ENCODE measurements at places on chromosomes 13 and 19.

- no peak for DNase-seq
Observed at GRCh38 chr19:2411709-2412108, 15.7 kb downstream of the TIMM13 start.

GRCh38 chr19:51901860-51902259 lies 3.0 kb downstream of the ZNF649 start:
- no peak for DNase-seq

DNA sequence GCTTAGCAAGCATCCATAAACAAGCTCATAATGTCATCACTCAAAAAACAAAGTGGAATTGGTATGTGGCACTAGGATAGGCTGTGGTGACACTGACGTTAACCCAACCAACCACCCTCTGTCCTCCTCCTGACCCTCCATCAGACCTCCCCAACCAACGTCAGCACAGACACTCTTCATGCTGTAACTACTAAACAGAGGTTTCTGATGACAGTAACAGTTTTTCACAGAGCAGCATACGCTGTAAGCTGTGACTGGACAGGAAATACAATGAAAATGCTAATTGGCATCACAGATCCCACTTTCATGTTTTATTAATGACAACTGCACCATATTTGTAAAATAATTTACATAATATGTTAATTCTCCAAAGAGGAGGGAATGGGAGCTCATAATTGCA lies 238.0 kb downstream of the IRS2 start:
- DNase-seq = no peak

DNA sequence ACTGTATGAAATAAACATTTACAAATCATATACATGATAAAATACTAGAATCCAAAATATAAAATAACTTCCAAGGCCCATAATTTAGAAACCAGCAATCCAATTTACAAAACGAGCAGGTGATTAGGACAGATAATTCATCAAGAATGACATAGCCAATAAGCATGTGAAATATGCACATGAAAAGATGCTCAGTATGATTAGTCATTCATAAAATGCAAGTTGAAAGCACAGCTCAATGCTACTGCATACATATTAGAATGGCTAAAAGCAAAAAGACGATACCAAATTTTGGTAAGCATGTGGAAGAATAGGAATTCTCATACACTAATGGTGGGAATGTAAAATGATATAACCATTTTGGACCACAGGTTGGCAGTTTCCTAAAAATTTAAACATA lies 837.2 kb upstream of the MIR17HG start:
- no peak for DNase-seq

DNA sequence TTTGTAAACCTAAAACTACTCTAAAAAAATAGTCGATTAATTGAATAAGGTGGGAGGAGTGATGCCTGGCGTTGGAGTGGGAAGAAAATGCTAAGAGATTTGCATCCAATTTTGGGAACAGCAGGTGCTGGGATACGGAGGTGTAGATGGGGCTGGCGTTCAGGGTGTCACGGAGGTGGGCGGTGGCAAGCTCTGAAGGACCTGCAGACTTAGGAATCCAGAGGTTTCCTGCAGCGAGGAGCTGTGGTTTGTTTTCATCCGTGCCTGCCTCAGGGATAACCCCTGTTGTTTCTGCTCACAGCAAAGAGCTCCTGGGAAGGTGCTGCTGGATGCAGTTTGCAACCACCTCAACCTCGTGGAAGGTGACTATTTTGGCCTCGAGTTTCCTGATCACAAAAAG lies 166.4 kb upstream of the RNF113B start:
- DNase-seq = no peak

GRCh38 chr13:45296259-45296658 lies 44.7 kb downstream of the TPT1 start:
- DNase-seq = no peak

- peak; percentile 66 for DNase-seq
Observed at GRCh38 chr13:29474991-29475390, 120.5 kb downstream of the SLC7A1 start.

- no peak for DNase-seq
Observed at GRCh38 chr19:53915000-53915399, 5.9 kb downstream of the CACNG7 start.

GRCh38 chr13:79534596-79534995 lies 53.6 kb downstream of the NDFIP2 start:
- no peak for DNase-seq

DNA sequence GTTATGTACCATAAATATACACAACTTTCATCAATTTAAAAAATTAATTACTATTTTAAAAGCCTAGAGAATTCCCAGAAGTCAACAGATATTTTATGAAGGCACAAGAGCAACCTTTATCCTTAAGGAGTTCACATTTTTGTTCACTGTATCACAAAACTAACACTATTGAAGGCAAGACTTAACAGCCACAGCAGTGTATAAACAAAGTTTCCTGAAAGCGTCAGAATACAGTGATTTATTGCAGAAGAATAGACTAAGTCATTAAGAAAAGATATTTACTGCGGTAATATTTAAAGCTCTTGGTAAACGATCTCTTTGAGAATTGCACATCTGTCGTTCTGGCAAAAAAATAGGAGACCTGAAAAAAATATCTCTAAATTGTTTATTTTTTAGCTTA lies 419.3 kb upstream of the NBEA start:
- DNase-seq = no peak

DNA sequence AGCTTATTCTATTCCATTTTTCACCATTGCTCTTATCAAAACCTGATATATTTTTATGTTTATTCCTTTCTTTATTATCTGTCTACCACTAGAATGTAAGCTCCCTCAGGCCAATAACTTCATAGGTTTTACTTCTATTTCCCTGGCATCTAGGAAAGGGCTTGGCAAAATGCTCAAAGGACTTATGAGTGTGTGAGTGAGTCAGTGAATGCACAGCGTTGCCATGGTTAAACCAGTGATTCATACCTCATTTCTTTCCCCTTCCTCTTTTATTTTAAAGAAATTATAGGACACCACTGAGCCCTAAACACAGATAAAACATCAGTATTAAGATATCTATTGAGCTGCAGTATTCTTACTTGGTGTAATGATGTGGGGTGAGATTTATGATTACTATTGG lies 162.1 kb downstream of the GPC6 start:
- DNase-seq = no peak

DNA sequence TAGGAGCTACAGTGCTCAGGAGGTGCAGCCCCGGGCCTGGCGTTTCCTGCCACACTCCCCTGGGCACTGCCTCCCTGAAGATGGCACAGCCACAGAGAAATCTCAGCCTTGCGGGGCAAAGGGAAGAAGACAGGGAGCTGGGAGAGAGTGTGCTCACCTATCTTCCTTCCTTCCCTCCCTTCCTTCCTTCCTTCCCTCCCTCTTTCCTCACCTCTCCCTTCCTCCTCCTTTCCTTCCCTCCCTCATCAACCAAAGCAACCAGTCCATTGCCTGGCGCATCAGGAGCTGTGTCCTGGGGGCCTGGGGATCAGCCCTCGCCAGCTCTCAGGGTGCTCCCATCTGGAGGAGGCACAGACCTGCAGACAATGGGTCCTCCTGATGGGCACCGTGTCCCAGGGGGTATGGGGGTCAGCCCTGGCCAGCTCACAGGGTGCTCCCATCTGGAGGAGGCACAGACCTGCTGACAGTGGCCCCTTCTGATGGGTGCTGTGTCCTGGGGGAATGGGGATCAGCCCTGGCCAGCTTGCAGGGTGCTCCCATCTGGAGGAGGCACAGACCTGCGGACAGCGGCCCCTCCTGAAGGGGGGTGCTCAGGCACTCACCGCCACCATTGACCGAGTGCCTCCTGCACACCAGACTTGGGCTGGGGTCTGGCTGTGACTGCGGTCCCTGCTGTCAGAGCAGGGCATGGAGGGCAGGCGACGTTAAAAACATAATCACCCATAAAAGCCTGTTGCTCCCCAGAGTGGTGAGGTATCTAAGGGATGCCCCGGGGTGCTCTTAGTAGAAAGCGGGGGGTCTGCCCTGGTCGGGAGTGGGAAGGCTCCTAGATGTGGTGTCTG lies 120.2 kb downstream of the URI1 start:
- DNase-seq = no peak

GRCh38 chr13:90868321-90868920 lies 479.1 kb upstream of the MIR17HG start:
- peak; percentile 5 for DNase-seq

DNA sequence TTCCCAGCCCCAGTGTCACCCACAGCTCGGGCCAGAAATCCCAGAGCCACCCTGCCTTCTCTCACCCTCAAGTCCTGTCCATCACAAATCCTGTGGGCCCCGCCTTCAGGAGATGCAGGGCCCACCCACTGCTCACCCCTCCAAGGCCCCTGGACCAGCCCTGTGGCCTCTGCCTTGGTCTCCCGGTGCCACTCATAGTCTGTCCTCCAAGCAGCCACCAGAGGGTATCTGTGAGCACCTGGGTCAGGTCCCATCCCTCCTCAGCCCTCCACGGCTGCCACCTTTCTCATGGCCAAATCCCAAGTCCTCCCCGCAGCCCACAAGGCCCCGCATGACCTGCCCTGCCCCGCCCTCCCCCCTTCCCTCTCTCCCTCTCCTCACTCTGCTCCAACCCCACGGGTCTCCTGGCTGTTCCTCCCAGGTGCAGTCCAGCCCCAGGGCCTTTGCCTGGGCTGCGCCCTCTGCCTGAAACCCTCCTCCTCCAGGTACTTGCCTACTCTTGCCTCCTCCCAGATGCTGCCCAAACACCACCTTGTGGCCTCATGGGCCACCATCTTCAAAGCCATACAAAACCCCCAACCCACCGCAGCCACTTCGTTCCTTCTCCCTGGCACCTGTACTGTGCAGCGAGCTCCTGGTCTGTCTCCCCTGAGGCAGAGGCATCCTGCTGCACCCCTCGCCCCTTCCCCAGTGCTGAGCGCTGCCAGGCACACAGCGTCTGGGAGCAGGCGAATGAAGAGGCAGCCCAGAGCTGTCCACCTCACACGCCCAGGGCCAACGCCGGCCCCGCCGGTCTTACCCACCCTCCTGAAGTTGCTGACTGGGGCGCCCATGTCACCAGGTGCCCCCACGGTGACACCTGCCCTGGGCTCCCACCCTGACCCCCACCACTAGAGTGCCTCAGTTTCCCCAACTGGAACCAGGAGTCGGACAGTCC lies 13.2 kb upstream of the UQCR11 start:
- DNase-seq = peak; percentile 14
